ENCODE measurements at places on chromosomes 16 and 17. TPM values are rescaled to one million over a fixed set of nuclear protein-coding genes. Genes with fewer than 3 reads are reported as not detected.
A peak's percentile ranks its signal among the peaks of the same experiment; 100 is the strongest.

The PYY gene
- 79.7 TPM for total RNA-seq

The MMP25 gene
- 0.70 TPM for total RNA-seq

The MAPT gene
- 2.5 TPM for total RNA-seq

The TCAP gene
- total RNA-seq, result 0.50 TPM

The COQ9 gene
- 117 TPM for total RNA-seq

The ST6GALNAC2 gene
- 4.5 TPM for total RNA-seq

The PARD6A gene
- 4.4 TPM for total RNA-seq

The ITGAL gene
- total RNA-seq, result 6.7 TPM

The OR1A1 gene
- not detected for total RNA-seq

The GAS2L2 gene
- total RNA-seq, result not detected

The ZACN gene
- not detected for total RNA-seq

The CRAMP1 gene
- total RNA-seq, result 16.4 TPM

The TEKT1 gene
- total RNA-seq, result not detected

The LRRC36 gene
- total RNA-seq, result 0.34 TPM

The ZP2 gene
- not detected for total RNA-seq

The NSF gene
- total RNA-seq, result 79.3 TPM

The PDILT gene
- not detected for total RNA-seq

The EME2 gene
- 34.9 TPM for total RNA-seq

DNA sequence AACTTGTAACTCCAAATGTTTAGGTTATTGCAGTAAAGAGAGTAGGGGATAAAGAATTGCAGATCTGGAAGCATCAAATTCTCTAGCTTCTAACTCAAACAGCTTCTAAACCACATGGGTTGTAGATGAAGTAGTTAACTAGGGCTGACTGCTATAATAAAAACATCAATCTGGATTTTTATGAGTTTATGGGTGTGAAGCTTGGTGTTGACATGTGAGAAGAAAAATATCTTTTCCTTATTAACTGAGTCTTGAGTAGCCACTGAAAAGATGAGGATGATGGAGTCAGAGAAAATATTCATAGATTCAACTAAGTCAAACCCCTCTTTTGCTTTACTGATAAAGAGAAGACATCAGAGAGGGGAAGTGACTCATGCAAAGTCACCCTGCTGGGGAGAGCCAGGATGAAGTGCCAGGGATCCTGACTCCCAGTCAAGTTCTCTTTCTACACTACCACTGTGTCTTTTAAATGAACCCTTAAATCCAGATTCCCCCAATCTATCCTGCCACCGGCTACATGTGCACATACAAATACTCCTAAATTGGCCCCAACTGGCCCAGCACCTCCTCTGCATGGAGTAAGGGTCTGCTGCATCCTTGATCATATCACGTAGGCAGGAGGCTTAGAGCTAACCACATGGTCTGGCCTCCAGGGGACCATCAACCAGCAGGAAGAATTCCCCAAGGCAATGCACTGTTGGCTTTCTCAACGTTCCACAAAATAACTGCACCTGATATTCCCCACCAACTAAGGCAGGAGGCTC, 264.0 kb upstream of the CCL2 start:
- no peak for DNase-seq

GRCh38 chr16:74448990-74449389, 27.7 kb upstream of the CLEC18B start:
- peak; percentile 56 for DNase-seq

DNA sequence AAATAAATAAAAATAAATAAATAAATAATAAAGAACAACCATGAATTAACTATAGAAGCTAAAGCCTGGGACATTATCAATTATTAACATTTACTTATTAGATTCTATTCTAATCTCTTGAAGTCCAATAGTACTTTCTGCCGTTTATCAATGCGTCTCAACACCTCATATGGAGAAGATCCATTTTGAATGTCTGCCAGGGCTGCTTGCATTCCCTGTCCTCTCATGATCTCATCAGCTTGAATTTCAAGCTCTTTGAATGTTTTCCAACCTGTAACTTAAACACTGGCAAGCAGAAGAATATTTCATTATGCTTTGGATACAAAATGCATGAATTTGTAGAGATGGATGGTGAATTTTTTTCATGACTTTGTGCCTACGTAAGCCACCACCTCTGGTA, 191.9 kb upstream of the ANKFN1 start:
- DNase-seq, result no peak

DNA sequence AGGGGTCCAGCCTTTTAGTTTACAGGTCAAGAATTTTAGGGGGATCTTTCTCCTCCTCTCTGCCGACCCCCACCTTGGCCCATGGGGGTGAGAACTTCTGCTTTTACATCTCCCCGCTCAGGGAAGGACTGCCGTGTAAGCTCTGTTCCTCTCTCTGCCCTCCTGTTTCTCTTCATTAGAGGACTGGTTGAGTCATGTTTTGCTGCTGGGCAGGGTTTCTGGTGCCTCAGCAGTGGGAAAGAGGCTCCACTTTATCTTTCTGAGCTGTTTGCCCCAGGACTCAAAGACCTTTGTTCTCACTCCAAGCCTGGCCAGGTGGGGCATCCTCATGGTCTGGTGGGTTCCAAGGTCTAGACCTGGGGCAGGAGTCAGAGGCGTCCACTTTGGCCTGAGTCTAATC, 93.0 kb downstream of the UTP18 start:
- no peak for DNase-seq

GRCh38 chr17:7004398-7005253, 7.8 kb upstream of the RNASEK start:
- DNase-seq, result peak; percentile 14

DNA sequence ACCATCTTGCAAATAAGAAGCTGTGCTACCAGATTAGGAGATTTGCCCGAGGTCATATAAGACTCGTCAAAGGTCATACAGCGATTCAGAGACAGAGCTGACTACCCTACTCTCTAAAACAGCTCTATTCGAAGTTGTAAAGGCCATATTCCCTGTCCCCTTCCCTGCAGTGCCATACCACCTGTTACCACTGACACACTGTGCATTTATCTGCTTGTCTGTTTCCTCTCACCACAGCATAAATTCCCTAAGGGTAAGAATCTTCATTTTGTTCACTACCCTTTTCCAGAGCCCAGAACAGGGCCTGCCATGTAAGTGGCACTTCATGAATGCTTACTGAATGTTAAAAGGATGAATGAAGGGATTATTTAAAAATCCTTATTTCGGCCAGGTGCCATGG, 3.4 kb upstream of the KSR1 start:
- no peak for DNase-seq

GRCh38 chr16:2511128-2511800, 2.5 kb upstream of the ATP6V0C start:
- DNase-seq, result peak; percentile 69

DNA sequence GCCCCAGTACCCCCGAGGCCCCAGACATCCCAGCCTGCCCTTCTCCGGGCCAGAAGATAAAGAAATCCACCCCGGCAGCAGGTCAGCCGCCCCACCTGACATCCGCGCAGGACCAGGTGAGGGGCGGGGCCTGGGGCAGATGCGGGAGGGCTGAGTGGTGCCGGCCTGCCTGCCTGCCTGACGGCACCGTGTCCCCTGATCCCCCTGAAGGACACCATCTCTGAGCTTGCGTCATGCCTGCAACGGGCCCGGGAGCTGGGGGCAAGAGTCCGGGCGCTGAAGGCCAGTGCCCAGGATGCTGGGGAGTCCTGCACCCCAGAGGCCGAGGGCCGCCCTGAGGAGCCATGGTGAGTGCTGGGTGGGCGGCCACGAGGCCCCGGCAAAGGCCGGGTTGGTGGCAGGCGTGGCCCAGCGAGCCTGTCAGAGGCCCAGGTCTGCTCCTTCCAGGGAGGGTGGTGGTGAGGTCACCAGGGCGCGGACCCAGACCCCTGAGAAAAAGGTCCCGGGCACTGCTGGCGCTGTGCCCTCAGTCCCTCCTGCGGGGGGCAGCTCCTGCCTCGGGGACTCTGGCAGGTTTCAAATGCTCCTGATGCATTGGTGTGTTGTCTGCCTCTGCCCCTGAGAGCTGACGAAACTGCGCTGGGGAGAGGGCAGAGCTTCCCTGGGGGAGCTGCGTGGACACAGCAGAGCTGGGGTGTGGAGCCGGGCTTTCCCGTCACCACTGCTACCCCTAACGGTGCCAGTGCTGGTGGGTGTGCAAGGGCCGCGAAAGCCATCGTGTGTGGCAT, 1.2 kb downstream of the CDT1 start:
- DNase-seq, result peak; percentile 61

GRCh38 chr17:10233161-10233560, 34.8 kb upstream of the GAS7 start:
- no peak for DNase-seq

GRCh38 chr17:44997733-44998520, 29.8 kb upstream of the C1QL1 start:
- DNase-seq, result no peak

DNA sequence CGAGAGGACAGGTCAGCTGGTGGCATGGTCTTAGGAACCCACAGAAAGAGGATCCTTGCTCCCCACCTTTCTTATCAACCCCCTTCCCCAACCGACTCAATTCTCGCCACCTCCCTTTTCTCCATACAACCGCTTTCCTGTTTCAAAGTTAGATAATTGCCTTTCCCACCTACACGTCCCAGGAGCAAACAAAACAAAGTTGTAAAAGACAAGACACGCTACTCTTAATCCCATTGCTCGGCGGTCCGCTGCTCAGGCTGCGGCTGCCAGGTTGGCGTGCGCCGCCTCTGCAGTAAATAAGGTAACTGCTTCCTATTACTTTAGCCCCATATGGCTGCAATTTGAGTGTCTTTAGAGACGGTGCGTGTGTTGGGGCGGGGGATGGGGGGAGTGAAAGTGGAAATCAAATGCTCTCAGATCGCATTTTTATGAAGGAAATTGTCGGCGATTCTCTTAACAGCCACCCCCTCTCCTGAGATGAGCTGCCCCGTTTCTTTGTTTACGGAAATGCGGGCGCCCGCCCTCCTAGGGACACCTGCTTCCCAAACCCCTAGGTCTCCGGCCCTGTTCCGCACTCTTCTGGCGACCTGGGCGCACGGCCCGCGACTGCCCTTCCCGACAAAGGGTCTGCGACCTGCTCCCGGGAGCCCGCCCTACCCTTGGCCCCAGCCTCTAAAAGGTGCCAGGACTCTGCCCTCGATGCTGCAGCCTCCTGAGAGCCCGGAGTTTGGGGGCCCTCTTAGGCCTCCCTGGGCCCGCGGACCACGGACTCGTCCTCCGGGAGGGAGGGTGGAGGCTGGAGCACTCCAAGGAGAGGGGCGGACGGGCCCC, 3.7 kb upstream of the CBX8 start:
- no peak for DNase-seq

DNA sequence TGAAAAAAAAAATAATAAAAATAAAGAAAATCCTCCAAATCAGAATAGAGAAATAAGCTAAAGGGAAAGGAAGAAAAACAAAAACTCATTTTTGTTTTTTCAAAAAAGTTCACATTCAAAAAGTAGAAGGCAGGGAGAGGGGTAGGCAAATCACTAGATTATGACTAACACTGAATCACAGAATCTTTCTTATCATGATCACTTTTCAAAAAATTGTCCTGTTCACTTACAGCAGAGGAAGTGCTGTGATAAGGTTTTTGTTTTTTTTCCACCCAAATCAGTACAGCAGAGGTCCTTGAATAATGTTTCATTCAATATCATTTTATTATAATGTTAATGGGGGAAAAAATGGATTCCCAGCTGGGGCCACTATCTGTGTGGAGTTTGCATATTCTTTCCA, 106.4 kb downstream of the CA4 start:
- no peak for DNase-seq

DNA sequence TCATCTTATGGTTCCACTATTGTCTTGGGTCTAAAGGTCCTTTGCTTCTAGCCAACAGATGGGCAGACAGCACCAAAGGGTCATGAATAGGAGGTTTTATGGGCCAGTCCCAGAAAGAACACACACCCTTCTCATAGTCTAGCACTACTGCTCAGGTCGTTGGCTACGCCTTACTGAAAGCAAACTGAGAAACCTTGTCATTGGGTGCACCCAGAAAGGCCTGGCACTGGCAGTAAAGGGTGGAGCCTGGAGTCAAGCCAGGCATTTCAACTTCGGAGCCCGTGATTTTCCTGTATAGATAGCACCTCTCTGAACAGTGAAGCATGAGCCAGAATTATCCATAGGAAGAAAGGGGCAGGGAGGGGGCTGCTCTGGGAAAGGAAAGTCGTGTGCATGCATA, 74.9 kb downstream of the VAT1L start:
- DNase-seq, result peak; percentile 86

DNA sequence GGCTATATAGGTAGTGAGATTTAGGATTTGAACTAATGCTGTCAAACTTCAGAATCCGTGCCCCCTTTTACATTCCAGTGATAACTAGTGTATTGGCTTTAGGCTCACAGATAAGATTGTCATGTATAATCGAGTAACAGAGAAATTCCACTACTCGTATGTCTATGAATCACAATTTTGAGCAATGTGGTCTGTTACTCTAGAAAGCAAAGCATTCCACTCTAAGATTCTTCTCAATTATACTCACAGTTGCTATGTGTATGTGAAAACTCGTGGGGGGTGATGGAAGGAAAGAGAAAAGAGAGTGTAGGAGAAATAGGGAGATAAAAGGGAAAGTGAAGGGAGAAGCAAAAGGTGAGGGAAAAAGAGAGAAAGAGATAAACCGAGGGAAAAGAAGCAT, 1175.1 kb upstream of the GOT2 start:
- DNase-seq, result no peak

DNA sequence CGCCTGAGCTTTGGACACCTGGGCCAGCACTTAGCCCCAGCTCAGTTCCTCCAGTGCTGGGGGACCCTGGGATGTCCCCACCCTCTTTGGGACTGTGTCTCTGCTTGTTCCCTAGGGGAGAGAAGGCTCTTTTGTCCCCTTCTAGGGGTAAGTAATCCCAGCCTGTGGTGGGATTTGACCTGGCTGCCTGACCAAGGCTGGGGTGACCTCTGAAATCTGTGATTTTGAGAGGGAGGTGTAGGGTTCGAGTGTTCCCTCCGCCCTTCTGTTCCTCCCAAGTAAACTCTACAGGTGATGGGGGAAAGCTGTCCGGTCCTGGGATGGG, 593 bp downstream of the TMEM92 start:
- no peak for DNase-seq

DNA sequence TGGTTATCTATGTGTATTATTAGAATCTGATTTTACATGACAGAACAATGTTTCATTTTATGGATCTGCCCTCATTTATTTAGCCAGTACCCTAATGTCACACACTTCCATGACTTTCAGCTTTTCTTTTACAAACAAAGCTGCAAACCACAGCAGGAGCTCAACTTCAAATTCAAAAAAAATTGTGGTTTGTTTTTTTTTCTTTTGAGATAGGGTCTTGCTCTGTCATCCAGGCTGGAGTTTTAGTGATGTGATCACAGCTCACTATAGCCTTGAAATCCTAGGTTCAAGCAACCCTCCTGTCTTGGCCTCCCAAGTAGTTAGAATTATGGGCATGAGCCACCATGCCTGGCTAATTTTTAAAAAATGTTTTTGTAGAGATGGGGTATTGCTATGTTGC, 8.2 kb upstream of the MPRIP start:
- no peak for DNase-seq

GRCh38 chr17:14359163-14360020, 58.5 kb downstream of the HS3ST3B1 start:
- no peak for DNase-seq

- DNase-seq, result no peak
Measured at GRCh38 chr16:1974157-1975070, 2.6 kb downstream of the TBL3 start.

GRCh38 chr17:82981141-82981730, 98.2 kb upstream of the METRNL start:
- no peak for DNase-seq

GRCh38 chr16:10200637-10201586, 18.7 kb upstream of the GRIN2A start:
- DNase-seq, result no peak

All from left colon (tissue), 2 donors.